ENCODE measurements at places on chromosomes 7 and 10.

GRCh38 chr7:151663382-151664100 is 143.8 kb upstream of the RHEB start:
- no peak for DNase-seq

DNA sequence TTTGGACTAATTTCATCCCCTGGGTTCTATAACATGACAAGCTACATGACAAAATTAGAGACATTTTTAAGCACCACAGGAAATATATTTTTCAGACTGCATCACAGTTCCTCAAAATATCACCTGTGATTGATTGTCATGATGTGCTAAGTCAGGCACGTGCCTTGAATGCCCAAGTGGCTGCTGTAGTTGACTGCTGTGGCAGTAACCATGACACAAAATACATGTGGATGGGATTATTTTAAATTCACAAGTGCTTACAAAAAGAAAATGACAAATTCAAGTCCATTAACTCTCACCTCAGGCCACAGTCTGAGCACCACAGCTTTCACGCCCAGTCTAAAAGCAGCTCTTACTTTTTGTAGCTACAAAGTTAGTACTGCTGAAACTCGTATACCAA is 45.5 kb downstream of the TNPO3 start:
- DNase-seq, result no peak

- peak; percentile 83 for DNase-seq
Observed at GRCh38 chr7:31883761-31884164, 186.4 kb downstream of the PDE1C start.

DNA sequence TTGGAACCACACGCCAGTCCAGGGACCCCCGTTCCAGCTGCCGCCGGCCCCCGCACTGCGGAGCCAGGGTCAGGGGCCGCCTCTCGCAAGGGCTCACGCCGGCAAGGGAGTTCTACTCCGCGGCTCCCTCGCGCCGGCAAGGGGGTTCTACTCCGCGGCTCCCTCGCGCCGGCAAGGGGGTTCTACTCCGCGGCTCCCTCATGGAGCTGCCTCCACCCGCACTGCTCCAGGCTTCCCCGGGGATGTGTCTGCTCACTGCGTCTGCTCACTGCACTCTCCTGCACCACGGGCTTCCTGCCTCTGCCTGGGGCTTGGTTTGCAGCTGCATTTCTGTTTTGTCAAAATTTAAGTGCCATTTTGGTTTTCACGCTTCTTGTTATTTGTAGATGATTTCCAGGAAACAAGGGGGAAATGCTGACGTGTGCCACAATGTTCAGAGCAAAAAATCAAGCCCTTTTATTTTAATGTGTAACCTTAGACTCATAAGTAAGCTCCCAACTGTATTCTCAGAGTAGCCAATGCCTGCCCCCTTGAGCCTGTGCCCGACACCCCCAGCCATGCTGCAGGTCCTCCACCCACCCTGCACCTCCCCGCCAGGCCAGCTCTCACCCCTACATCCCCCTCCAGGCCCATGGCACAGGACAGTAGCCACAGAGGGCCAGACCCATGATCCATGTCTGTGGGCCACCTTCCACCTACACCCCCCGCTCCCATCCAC is 246.2 kb downstream of the MAD1L1 start:
- DNase-seq, result no peak

- no peak for DNase-seq
Observed at GRCh38 chr10:43674553-43675210, 26.0 kb upstream of the ZNF32 start.

- no peak for DNase-seq
Observed at GRCh38 chr10:132698211-132698751, 87.7 kb downstream of the NKX6-2 start.

DNA sequence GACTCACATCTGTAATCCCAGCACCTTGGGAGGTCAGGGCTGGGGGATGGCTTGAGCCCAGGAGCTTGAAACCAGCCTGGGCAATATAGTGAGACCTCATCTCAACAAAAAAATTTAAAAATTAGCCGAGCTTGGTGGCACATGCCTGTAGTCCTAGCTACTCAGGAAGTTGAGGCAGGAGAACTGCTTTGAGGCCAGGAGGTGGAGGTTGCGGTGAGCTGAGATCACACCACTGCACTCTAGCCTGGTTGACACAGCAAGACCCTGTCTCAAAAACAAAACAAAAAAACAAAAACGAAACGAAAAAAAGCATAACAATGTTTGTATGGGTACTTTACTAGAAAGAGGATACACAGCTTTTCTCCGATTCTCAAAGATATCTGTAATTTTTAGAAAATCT is 31.8 kb downstream of the WNT16 start:
- peak; percentile 8 for DNase-seq

GRCh38 chr7:134044682-134045081 is 82.5 kb upstream of the LRGUK start:
- no peak for DNase-seq

DNA sequence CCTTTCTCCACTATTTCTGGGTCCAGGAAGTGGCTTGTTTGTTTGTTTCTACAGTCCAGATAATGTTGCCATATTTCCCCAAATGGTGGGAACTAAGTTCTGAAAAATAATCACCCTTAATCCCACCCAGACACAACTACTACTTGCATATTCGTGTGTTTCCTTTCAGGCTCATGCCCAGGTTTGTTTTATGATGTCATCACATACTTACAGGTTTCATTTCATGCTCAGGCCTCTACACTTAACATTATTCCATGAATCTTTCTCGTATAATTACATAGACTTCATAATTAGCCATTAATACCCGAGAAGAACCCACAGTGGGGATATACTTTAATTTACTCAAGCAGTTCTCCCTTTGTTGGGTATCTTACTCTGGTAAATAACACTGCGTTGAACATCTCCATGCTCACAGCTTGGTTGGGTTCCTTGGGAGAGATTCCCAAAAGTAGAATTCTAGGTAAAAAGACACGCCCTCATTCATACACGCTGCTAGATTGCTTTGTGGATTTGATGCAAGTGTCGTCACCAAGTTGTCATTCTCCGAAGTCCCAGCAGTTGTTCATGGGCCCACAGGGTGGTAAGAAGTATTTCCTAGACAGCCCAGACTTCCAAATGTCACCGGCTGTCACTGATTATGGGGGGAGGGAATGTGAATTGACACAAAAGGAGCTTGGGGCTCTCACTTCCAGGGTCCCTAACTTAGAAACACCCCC is 42.6 kb downstream of the UNC5B start:
- no peak for DNase-seq

- no peak for DNase-seq
Observed at GRCh38 chr7:108236681-108237415, 106.7 kb upstream of the LAMB4 start.

- DNase-seq, result no peak
Observed at GRCh38 chr7:36684954-36685353, 39.3 kb downstream of the AOAH start.

DNA sequence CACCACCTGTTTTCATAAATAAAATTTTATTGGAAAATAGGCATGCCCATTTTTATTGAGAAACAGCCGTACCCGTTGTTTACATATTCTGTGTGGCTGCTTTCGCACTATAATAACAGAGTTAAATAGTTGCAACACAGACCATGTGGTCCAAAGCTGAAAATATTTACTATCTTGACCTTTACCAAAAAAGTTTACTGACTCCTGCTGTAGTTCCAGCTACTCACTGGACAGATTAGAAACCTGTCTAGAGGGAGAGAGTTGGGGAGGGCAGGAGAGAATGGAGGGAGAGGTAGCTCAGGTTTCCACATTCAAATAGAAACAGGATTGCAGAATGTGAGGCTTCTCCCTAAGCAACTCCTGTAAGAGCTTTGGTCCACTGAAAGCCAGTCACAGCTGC is 55.1 kb upstream of the GLCCI1 start:
- DNase-seq, result no peak

DNA sequence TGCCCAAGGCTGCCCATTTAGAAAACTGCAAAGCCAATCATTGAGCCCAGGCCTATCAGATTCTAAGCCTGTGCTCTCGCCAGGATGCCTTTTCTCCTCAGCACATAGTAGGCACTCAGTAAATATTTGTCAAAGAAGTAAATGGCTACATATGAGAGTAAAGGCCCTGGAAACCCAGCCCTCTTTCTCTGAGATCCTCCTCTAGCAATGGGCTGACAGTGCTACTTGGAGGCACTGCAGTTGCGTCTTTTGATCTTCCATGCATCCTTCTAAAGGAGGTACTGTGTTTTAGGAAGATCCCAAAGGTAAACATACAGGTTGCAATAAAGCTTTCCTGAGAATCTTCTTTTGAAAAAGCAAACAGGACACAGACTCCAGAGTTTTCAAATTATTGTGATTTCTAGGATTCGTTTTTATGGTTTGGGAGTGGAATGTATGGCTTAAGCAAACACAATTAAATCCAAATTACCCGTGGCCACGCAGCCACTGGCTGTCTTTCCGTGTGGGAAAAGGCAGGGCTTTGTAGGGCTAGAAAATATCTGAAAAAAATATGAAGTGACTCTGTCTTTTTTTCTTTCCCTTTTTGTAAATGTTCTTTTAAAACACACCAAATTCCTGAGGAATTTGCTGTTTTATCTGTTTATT is 151.3 kb upstream of the BMPER start:
- DNase-seq, result no peak

GRCh38 chr7:191981-192649 is at the start of gene FAM20C:
Gene FAM20C, plus strand, starts transcription at chr7:192571. Its CDS starts 629 bp downstream, at chr7:193200.
- peak; percentile 65 for DNase-seq

DNA sequence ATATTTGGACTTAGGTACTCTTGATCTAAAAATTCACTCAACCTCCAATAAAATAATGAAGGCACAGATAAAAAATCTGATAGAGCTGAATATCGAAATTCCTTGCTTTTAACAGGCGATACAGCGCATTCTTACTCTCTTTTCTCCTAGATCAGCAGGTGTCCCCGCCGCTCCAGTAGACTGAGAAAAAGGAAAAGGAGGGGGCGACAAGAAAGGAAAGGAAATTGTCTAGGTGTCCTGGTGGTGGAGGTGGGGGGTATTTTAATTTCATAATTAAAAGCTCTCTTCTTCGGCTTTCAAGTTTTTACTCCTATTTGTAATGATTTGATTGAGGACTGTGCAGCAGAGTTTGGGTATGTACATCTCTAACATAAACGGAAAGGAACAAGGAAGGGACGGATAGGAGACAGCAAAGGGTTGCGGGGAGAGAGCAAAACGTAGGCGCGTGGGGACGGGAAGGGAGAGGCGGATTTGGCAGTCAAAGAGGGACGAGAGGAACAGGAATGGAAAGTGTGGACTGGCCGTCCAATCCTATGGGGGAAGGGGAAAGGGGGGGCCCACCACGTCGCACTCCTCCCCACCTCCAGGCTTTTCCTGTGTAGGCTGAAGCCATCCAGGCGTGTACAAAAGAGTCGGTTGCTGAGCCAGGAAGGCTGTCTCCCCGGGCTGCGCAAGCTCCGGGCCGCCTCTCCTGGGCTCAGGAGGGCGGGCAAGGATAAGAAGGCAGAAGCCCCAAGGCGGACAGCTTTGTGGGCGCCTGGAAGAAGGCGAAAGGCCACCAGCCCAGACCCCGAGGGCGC is 875 bp upstream of the HECTD2 start:
- DNase-seq, result peak; percentile 85

DNA sequence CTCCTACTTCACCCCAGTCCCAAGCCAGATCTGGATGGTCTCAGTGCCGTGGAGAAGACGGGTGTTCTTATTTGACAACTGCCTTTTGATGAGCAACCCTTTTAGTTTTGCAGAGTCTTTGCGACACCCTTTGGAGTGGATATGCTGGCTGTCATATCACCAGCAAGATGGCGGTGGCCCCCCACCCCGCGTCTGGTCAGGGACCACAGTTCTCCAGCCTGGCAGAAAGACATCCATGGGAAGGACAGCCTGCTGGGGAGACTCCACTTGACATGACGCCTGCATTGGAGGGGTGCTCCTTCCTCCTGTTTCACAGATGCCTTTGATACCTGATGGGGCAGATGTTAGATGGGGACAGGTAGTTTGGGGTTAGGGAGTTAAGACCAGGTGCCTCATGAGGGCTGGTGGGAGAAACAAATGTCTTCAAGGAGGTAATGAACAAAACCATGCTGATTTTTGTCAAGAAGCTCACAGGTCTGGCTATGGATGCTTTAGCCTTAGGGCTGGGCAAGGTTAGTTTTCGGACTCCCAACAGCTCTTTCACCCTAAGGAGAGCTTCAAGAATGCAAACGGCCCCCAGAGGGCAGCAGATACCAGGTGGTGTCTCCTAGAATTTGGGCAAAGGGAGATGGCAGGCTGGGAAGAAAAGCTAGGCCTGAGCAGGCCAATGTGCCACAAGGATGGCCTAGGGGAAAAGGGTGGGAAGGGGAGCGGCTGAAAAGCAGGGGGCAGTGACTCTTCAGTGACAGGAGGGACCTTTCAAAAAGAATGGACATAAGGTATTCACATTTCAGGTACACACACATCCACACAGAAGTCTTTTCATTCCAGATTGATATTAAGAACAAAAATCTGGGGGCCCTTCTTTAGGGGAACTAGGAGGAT is 95.2 kb downstream of the CLEC2L start:
- peak; percentile 29 for DNase-seq

DNA sequence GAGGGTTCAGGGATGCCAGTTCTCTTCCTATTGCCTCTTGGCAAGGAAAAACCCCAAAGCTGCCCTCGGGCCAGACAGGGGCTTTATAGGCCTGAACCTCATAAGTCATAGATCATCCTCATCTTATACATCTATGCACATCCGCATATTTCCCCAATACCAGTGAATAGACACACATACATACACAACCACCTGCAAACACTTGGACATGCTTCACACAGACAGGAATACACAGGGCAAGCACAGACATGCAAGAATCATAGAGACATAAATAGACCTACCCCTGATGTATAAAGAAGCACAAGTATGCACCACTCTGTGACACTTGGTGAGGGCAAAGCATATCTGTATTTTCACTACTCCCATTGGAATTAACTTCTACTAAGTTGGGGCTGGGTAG is 30.7 kb downstream of the MBL2 start:
- no peak for DNase-seq

- DNase-seq, result no peak
Observed at GRCh38 chr7:99459087-99459486, 6.9 kb downstream of the ATP5MF start.

GRCh38 chr7:37315772-37316715 is 132.6 kb downstream of the ELMO1 start:
- DNase-seq, result no peak

DNA sequence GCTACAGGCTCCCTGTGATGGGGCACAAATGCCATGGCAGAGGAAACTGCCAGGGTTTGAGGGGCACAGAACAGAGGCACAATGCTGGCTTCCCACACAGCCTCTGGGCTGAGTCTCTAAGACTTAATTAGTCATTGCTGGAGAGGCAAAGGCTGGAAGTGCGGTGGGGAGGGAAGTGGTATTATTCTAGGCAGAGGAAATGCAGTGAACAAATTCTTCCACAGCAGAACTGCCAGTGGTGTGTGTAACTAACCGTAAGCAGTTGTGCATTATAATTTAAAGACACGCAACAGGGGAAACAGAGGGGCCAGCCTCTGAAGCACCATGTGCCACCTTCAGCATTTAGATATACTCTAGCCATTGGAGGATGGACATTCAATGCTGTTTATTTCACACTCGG is 12.8 kb downstream of the ICA1 start:
- peak; percentile 26 for DNase-seq

GRCh38 chr7:149615690-149616270 is 118.2 kb upstream of the ZNF746 start:
- no peak for DNase-seq

All from HT1080 (cell line).